ENCODE measurements at places on chromosomes 3 and 15.
A peak's percentile ranks its signal among the peaks of the same experiment; 100 is the strongest.

DNA sequence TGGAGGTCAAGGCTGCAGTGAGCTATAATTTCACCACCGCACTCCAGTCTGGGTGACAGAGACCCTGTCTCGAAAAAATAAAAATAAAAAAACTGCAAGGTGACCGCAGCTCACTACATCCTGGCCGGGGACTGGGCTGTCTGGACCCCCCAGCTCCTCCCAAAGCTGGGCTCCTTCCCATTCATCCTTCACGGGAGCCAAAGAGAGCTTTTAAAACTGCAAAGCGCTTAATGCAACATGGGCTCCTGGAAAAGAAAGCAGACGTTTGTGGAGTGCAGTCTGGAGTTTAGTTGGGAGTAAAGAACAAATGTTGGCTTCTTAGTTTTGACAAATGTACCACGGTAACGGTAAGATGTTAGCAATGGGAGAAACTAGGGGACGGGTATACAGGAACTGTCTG, 12.1 kb downstream of the PLXND1 start:
- no peak for DNase-seq

DNA sequence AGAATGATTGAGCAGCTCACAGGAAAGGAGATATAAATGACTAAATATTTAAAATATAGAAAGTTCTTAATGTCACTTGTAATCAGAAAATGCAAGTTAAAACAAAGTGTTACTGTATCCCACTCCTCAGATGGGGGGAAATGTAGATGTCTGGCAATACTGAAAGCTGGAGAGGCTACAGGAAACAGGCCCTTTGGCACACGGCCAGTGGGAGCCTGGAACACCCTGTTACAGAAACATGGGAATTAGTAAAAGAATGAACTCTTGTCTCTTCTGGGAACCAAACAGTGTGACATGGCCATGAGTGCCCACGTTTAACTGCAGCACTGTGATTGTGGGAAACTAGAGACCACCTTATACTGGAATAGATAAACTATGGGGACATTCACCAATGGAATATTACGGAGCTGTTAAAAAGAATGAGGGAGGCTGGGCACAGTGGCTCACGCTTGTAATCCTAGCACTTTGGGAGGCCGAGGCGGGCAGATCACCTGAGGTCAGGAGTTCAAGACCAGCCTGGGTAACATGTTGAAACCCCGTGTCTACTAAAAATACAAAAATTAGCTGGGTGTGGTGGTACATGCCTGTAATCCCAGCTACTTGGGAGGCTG, 50.2 kb downstream of the CDCP1 start:
- DNase-seq: no peak

GRCh38 chr3:159783780-159784742, 204.6 kb upstream of the IL12A start:
- DNase-seq: no peak

- DNase-seq: no peak
These were observed 18.1 kb upstream of the OR5AC2 start for GRCh38 chr3:98068824-98069223.

DNA sequence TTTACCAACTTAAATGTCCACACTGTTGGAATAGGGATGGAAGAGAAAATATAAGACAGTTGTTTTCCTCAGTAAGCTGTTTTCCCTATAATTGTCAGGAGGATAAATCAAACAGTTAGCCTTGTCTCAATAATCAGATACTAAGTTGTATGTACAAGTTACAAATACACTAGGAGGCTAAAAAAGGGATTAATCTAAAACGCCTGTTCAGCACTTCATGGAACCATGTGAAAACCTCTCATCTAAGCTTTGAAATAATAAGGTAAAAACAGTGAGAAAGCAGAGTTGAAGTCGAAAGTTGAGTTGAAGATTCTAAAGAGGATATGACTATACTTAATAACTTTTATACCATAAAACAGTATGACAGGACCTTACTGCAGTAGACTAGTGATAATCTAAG, 62.0 kb downstream of the CALML4 start:
- no peak for DNase-seq

DNA sequence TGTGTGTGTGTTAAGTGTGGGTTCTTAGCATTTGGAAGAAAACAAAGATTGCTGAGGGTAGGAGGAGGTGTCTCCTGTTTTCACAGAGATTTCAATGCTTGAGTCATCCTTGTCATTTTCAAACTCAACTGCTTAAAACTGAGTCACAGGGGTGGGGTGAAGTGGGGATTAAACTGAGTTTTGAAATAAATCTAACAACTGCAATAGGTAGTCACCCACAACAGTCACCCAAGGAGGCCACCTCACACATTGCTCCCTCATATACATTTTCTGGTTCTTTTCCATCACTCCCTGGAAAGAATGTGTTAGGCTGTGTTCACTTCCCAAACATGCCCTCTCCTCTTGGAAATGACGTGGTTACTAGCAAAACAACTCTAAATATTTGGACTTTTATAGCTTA, 187.7 kb upstream of the CMC1 start:
- DNase-seq: peak; percentile 73

DNA sequence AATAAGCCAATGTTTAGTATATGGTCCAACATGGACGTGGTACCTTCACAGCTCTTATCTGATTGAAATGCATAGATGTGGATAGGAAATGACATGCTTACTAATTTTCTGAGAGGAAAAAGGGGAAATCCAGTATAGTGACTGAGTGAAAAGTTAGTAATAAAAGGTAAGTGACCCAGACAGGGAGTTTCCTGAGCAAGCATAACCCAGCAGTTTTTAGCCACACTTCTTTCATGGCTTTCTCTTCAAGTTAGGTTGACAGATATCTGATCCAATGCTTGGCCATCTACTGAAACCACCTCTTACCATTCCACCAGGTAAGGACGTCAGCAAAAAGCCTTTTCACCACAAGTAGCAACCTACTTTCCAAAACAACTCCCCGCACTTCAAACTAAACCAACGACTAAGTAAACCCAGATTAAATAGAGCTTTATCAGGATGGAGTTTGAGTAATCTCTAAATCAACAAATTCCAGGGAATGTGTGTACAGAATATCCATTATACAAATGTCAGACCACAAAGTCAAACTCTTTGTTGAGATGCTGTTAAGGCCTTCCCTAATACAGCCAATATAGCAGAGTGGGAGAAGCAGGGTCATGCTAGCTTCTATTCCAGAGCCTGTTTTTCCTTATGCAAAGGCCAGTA, 329.7 kb downstream of the RORA start:
- DNase-seq: no peak

GRCh38 chr3:66140106-66140505, 80.7 kb upstream of the SLC25A26 start:
- DNase-seq: peak; percentile 35

- DNase-seq: peak; percentile 21
These were observed 179.4 kb upstream of the DPH6 start for GRCh38 chr15:35725353-35725752.

- no peak for DNase-seq
These were observed 724.9 kb upstream of the ARRDC4 start for GRCh38 chr15:97235611-97235985.

DNA sequence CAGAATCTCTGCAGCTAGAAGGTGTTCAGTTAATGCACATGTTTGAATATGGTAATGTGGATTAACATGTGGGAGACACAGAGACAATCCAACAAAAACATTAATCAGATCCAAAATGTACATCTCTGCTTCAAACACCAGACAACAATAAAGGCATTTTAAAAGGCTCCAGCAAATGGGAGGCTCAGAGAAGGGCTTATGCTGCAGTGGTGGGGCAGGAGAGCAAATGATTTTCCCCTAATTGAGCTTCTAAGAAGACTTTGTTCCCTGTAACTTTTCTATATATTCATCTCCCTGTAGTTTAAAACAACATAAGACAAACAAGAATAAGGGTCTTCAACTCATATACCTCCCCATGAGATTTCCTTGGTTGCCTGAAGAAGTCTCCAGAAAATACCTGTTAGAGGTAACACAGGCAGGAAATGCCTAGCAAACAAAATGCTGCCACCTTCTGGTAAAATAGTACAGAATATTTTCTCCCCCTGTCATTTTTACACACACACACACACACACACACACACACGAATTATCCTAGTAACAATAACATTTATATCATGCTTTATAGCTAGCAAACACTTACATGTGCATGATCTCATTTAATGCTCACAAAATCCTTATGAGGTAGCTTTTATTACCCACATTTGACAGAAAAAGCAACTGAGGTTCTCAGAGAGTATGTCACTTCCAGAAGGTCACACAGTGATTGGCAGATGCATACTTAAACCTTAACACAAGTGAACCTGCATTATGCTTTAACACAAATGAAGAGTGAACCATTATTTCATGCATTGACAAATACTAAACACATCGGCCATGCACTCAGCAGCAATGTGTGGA, 123.4 kb upstream of the MB21D2 start:
- DNase-seq: peak; percentile 58

- no peak for DNase-seq
These were observed 14.0 kb downstream of the ABHD6 start for GRCh38 chr3:58251631-58252035.

DNA sequence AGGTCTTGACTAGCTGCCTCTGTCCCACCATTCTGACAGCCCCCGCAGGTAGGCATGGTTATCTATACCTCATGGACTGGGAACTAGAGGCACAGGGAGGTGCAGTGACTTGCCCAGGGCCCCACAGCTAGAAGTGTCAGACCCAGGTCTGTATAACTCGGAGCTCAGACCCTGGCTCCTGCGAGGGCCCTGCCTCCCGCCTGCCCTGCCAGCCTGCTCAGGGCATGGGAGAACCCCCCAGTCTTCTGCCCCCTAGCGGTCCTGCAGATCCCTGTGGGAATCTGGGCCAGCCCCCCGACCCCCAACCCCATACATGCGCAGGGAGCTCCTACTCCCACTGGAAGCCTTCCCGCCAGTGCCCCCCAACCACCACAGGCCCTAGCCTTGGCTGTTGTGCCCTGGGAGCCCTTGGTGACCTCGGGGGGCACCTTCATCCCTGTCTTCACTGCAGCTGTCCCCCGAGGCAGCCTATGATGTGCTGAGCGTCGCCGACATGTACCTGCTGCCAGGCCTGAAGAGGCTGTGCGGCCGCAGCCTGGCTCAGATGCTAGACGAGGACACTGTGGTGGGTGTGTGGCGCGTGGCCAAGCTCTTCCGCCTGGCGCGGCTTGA, 6.9 kb downstream of the ABTB1 start:
- DNase-seq: no peak

DNA sequence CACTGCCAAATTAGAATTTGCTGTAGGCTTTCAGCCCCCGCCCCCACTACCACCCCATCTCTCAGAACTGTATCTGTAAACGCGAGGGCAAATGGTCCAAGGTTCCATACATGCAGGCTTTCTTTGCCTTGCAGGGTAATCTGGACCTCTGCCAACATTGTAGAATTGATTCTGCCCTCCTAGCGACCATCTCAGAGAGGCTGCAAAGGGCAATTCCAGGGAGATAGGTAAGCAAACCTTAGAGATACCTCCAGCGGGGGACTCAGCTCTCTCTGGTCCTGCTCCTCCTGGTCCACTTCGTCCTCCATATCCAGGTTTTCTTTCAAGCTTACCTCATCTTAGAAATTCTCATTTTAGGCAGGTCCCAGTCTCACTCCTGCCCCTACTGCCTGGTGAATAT, 64.4 kb downstream of the SLMAP start:
- no peak for DNase-seq

GRCh38 chr3:127741690-127742089, 68.9 kb downstream of the ABTB1 start:
- no peak for DNase-seq

DNA sequence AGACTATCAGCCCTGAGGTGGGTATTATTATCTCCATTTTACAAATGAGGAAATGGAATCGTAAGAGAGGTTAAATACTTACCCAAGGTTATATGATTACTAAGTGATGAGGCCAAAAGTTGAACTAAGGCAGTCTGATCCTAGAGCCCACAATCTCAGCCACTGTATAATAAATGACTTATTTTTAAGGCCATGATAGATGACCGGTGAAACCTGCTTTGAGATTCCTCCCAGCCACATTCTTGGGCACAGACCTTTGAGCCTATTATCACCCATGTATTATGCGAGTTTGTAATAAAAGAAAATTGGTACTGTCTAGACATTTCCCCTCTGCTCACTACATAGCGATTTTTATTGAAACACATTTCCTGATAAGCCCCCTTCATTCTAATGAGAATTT, 37.4 kb downstream of the POLQ start:
- no peak for DNase-seq

DNA sequence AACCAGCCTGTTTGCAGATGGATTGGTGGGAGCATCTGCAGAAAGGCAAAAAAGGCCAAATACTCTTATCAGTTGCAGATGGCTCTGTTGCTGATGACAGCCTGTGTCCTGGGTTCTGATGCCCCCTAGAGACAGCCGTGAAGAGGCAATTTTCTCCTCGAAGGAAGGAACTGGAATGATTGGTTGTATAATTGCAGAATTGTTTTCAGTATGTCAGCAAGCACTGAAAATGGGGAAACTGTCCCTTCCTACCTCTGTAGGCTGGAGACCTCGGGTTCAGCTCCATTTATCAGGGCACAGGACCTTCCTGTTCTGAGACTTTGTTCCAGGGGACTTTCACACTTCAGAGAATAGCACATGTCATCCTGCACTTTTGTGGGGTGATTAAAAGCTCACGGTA, 103.0 kb downstream of the PGPEP1L start:
- peak; percentile 78 for DNase-seq

GRCh38 chr3:23710555-23710954, 95.2 kb upstream of the UBE2E1 start:
- peak; percentile 88 for DNase-seq

GRCh38 chr15:73908030-73908821, 18.0 kb upstream of the LOXL1 start:
- peak; percentile 68 for DNase-seq

- DNase-seq: no peak
These were observed 113.7 kb downstream of the LIPC start for GRCh38 chr15:58545307-58546065.

- peak; percentile 42 for DNase-seq
These were observed 66.6 kb downstream of the TGFBR2 start for GRCh38 chr3:30672959-30673358.

Data from AG10803 (cell line).